ENCODE measurements at places on chromosomes 3 and 15. TPM values are rescaled to one million over a fixed set of nuclear protein-coding genes. Genes with fewer than 3 reads are reported as not detected.

Gene ACTC1
- total RNA-seq: not detected

Gene ABHD10
- total RNA-seq: 53.3 TPM

Gene CCR8
- not detected for total RNA-seq

Gene SPINK8
- total RNA-seq: not detected

Gene TRPC1
- 48.8 TPM for total RNA-seq

Gene GPR149
- not detected for total RNA-seq

Gene SLC9A9
- 2.7 TPM for total RNA-seq

Gene COX5A
- total RNA-seq: 61.7 TPM

Gene CCR3
- not detected for total RNA-seq

Gene ISL2
- total RNA-seq: 0.56 TPM

Gene B3GNT5
- 1.9 TPM for total RNA-seq

Gene SLC28A2
- not detected for total RNA-seq

Gene C3orf20
- total RNA-seq: under 0.01 TPM

Gene GPR62
- not detected for total RNA-seq

Gene SPRED1
- total RNA-seq: 80.3 TPM

Gene DLEC1
- total RNA-seq: 0.28 TPM

Gene TSPAN3
- 194 TPM for total RNA-seq

Gene ITIH3
- total RNA-seq: 0.19 TPM

Gene MAP2K5
- 4.8 TPM for total RNA-seq

Gene SH2D7
- total RNA-seq: not detected

Gene HDGFL3
- total RNA-seq: 40.6 TPM

Gene WDR6
- total RNA-seq: 62.3 TPM

Gene PRSS50
- total RNA-seq: not detected

Gene FAM174B
- 1.2 TPM for total RNA-seq

Gene SLC22A14
- total RNA-seq: 0.28 TPM

Gene ZDHHC23
- total RNA-seq: 3.5 TPM

Gene GOLGA8M
- 0.56 TPM for total RNA-seq

Gene RHO
- total RNA-seq: not detected

Gene ABCF3
- total RNA-seq: 81.5 TPM

Gene ITIH4
- 2.3 TPM for total RNA-seq

Gene CELF6
- total RNA-seq: not detected

Gene SAXO2
- total RNA-seq: 1.1 TPM

Gene TMEM207
- not detected for total RNA-seq

Gene LOXL1
- total RNA-seq: 86.5 TPM

Gene TRANK1
- 15.5 TPM for total RNA-seq

All from regular cardiac myocyte (primary cell).